Naive thymus-derived CD8-positive, alpha-beta T cell (primary cell): ENCODE measurements at places on chromosomes 16 and 17. TPM values are rescaled to one million over a fixed set of nuclear protein-coding genes. Genes with fewer than 3 reads are reported as not detected.

DNA sequence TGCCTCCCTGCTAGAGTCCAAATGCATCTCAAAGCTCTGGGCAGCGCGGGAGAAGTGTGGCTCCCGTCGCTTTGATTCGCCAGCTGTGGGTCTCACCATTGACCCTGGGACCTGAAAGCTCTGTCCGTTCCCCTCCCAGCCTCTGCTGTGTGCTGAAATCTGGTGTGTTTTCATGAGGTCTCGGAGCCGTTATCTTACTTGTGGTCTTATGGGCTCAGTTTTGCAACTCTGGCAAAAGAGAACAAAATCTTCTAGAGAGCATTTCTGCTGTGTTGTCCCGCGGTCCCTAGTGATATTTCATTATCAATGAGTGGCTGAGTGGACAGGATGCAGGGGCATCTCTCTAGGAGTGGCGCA, 13.3 kb downstream of the CRISPLD2 start:
- H3K4me1 ChIP-seq = no peaks in the 10 kb centered on the region
- DNase-seq = no peak
- peaks cover 2% of the 10 kb centered on the region for H3K27me3 ChIP-seq
- no peak overlapping the region for H3K27ac ChIP-seq
- H3K36me3 ChIP-seq = no peaks in the 10 kb centered on the region
- H3K4me3 ChIP-seq = no peak overlapping the region

DNA sequence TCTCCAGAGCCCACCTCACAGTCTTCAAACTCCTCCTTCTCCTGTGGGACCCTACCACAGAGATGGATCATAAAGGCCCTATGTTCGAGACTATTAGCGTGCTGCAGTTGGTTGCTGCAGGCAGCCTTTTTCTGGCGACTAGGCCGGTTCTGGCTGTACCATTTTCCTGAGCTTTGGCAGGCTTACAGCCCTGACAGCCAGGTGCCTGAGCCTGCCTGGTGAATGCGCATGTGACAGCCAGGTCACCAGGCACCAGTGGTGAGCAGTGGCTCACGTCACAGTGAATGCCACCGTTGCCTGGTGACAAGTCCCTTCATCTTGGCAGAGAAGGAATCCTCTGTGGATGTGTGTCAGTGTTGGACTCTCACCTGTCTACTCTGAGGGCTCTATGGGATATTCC, 978.8 kb downstream of the KCNJ18 start:
- no peaks in the 10 kb centered on the region for H3K27me3 ChIP-seq
- DNase-seq = no peak
- no peak overlapping the region for H3K27ac ChIP-seq
- H3K4me1 ChIP-seq = no peaks in the 10 kb centered on the region
- H3K4me3 ChIP-seq = no peak overlapping the region
- no peaks in the 10 kb centered on the region for H3K36me3 ChIP-seq

The PLLP gene
- total RNA-seq = 3.5 TPM

The TRPV2 gene
- total RNA-seq = 60.9 TPM

DNA sequence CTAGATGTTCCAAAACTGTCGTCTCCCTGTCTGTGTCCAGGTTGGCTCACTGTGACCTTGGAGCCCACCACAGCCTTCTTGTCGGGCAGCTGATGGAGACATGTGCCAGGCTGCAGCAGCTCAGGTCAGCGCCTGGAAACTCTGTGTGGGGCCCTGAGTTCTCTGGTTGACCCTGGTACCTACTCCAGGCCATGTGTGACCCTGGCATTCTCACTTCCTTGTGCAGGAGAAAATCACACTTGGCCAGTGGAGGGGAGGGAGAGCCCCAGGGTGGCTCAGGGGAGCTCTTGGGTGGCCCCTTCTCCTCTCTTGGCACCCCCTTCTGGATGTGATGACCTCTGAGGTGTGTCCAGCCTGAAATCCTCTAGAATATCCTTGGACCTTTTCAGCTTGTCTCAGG, 25.0 kb upstream of the CPNE2 start:
- no peak overlapping the region for H3K27ac ChIP-seq
- no peak for DNase-seq
- H3K4me1 ChIP-seq = peaks cover 37% of the 10 kb centered on the region
- no peak overlapping the region for H3K4me3 ChIP-seq
- H3K27me3 ChIP-seq = no peaks in the 10 kb centered on the region

The LAT gene
- 353 TPM for total RNA-seq

The CDH5 gene
- total RNA-seq = not detected

- no peaks in the 10 kb centered on the region for H3K27me3 ChIP-seq
- H3K4me1 ChIP-seq = peaks cover 5% of the 10 kb centered on the region
These were observed 19.6 kb downstream of the MVP start for GRCh38 chr16:29839822-29840221.

DNA sequence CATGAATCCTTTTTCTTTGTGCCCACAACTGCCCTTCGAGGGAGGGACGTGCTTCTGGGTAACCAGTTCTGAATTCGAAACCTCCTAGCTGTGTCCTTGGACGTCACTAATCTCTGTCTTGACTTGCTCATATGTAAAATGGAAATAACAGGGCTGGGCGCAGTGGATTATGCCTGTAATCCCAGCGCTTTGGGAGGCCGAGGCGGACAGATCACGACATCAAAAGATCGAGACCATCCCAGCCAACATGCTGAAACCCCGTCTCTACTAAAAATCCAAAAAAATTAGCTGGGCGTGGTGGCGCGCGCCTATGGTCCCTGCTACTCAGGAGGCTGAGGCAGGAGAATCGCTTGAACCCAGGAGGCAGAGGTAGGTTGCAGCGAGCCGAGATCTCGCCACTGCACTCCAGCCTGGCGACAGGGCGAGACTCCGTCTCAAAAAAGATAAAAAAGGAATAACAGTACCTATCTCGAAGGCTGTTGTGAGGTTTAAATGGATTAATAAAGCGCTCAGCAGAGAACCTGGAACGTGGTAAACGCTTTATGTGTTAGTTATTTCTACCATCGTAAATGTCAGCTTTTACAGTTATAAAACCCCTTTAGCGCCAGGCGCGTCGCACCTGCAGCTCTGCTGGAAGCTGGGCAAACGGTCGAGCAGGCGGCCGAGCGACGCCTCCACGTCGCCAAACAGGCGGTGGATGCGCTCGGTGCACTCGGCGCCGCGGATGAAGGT, 641 bp downstream of the COG8 start:
- H3K36me3 ChIP-seq = peaks cover 4% of the 10 kb centered on the region
- H3K27ac ChIP-seq = peak overlapping the region; percentile 98
- H3K4me1 ChIP-seq = peaks cover 71% of the 10 kb centered on the region
- H3K27me3 ChIP-seq = no peaks in the 10 kb centered on the region
- no peak for DNase-seq

The TNRC6C gene
- total RNA-seq = 113 TPM

- no peaks in the 10 kb centered on the region for H3K36me3 ChIP-seq
- H3K27ac ChIP-seq = no peak overlapping the region
- no peak for DNase-seq
- H3K4me3 ChIP-seq = no peak overlapping the region
- no peaks in the 10 kb centered on the region for H3K4me1 ChIP-seq
- peaks cover under 1% of the 10 kb centered on the region for H3K27me3 ChIP-seq
These were observed 238.2 kb upstream of the ASIC2 start for GRCh38 chr17:33531311-33531710.

The ZNF287 gene
- 18.8 TPM for total RNA-seq

- H3K27me3 ChIP-seq = peaks cover 14% of the 10 kb centered on the region
- no peak for DNase-seq
- no peak overlapping the region for H3K27ac ChIP-seq
- H3K4me1 ChIP-seq = no peaks in the 10 kb centered on the region
- no peaks in the 10 kb centered on the region for H3K36me3 ChIP-seq
- no peak overlapping the region for H3K4me3 ChIP-seq
These were observed 33.4 kb upstream of the GPR139 start for GRCh38 chr16:20107083-20107482.

The KRT28 gene
- not detected for total RNA-seq

- H3K27ac ChIP-seq = no peak overlapping the region
- H3K36me3 ChIP-seq = no peaks in the 10 kb centered on the region
- no peaks in the 10 kb centered on the region for H3K4me1 ChIP-seq
These were observed 8.8 kb downstream of the CCL16 start for GRCh38 chr17:35972535-35972934.

- no peak for DNase-seq
- no peak overlapping the region for H3K27ac ChIP-seq
- H3K4me1 ChIP-seq = no peaks in the 10 kb centered on the region
- no peak overlapping the region for H3K4me3 ChIP-seq
- no peaks in the 10 kb centered on the region for H3K36me3 ChIP-seq
- no peaks in the 10 kb centered on the region for H3K27me3 ChIP-seq
These were observed 468.0 kb downstream of the TOX3 start for GRCh38 chr16:52078716-52079655.

DNA sequence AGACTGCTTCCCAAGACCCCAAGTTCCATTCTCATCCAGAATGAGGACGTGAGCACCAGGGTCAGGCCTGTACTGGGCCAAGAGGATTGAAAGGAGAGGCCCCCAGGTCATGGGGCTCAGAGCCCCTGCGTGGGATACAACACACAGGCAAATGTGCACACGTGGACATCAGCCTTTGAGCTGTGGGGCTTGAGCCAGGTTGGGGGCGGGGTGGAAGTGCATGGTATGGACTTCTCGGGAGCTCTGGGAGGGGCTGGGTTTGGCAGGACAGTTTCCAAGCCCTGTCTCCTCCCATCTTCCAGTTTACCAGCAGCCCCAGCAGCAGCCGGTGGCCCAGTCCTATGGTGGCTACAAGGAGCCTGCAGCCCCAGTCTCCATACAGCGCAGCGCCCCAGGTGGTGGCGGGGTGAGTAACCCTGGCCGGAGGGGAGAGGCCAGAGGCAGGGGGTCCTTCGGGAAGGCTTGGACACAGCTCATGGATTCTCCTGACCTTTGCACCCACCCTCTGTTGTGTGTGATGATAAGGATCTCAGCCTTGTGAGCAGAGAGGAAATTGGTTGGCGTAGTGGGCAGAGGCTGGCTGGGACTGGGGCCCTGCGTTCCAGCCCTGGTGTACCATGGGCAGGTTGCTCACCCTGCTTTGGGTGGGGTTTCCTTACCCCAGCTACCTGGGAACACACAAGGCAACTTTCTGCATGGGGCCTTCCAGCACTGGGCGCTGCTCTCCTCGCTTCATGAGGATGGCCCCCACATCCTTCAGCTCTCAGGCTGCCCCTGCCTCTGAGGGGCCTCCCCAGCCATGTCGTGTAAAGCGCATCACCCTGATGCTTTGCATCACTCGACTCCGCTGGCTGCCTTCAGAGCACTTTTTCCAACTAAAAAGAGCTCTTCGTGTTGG, 10.4 kb upstream of the LASP1NB start:
- H3K4me3 ChIP-seq = no peak overlapping the region
- H3K36me3 ChIP-seq = peaks cover 85% of the 10 kb centered on the region
- H3K4me1 ChIP-seq = peaks cover 33% of the 10 kb centered on the region
- H3K27me3 ChIP-seq = no peaks in the 10 kb centered on the region
- no peak overlapping the region for H3K27ac ChIP-seq

DNA sequence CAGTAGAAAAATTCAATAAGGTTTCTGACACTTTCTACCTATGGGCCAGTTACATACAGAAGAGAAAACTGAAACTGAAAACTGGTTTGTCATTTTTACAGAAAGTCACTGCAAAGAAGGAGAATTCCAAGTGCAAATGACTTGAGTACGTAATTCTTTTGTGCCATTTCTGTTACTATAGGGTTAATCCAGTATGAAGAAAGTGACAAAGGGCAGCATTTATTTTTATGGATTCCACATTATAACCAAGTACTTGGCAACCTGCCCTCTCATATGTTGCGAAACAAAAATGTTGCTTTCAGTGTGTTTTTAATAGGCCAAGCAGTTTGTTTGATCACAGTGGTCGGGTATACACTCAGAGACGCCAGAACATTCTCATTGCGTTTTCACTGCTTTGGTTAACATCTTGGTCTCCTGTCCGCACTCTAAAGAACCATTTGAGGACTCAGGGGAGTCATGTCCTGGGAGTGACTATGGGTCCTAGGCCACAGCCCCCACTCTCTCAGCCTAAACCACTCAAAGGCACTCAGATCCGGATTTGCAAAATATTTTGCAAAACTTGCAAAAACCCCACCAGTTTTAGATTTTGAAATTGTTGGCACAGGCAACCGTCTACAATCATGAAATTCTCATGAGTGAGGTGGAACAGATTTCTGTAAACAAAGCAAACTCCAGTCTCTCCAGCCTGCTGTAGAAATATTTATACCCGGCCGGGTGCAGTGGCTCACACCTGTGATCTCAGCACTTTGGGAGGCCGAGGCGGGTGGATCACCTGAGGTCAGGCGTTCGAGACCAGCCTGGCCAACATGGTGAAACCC, 15.4 kb upstream of the HELZ start:
- H3K4me1 ChIP-seq = peaks cover 19% of the 10 kb centered on the region
- H3K36me3 ChIP-seq = no peaks in the 10 kb centered on the region
- no peak overlapping the region for H3K4me3 ChIP-seq

GRCh38 chr16:85544668-85545067, 68.5 kb upstream of the GSE1 start:
- no peaks in the 10 kb centered on the region for H3K27me3 ChIP-seq
- no peak for DNase-seq
- H3K4me1 ChIP-seq = peaks cover 8% of the 10 kb centered on the region
- H3K27ac ChIP-seq = no peak overlapping the region

DNA sequence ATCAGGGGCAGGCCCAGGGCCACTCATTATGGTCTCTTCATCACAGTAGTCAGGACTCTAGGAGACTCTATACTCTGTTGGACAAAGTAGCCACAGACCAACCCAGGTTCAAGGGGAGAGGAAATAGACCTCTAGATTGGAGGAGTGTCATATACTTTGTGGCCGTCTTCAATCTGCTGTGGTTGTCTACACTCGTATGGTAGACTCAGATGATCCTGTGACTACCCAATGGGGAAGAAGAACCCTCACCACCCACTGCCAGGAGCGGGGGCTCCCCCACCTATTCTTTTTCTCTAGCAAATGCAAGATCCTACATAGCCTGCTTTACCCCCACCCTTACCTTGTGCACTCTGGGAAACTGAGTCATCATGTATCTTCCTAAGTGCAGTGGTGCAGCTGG, 80.5 kb downstream of the KSR1 start:
- DNase-seq = no peak
- H3K4me1 ChIP-seq = peaks cover 15% of the 10 kb centered on the region
- H3K4me3 ChIP-seq = no peak overlapping the region
- no peak overlapping the region for H3K27ac ChIP-seq

- H3K4me3 ChIP-seq = no peak overlapping the region
- peaks cover 2% of the 10 kb centered on the region for H3K4me1 ChIP-seq
- DNase-seq = no peak
- peaks cover 10% of the 10 kb centered on the region for H3K27me3 ChIP-seq
- H3K36me3 ChIP-seq = no peaks in the 10 kb centered on the region
- no peak overlapping the region for H3K27ac ChIP-seq
These were observed 1.9 kb downstream of the GNG13 start for GRCh38 chr16:798666-799065.

- peaks cover 30% of the 10 kb centered on the region for H3K4me1 ChIP-seq
- no peak overlapping the region for H3K4me3 ChIP-seq
- no peaks in the 10 kb centered on the region for H3K27me3 ChIP-seq
These were observed 22.6 kb downstream of the CNTNAP1 start for GRCh38 chr17:42704837-42705494.

DNA sequence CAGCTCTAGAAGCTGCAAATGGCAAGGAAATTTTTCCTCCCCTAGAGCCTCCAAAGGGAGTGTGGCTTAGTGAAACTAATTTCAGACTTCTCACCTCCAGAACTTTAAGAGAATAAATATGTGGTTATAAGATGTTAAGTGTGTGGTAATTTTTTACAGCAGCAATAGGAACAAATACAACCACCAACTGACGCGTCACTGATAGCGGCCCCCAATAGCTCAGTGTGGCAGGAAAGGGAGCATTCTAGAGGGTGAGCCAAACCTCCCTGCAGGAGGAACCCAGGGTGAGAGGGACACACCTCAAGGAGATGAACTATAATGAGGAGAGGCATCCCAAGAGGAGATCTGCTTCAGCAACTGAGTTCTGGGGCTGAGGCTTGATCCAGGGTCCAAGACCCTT, 4.0 kb downstream of the CCL4 start:
- no peak for DNase-seq
- peaks cover 56% of the 10 kb centered on the region for H3K4me1 ChIP-seq
- no peak overlapping the region for H3K4me3 ChIP-seq
- H3K27me3 ChIP-seq = peaks cover 40% of the 10 kb centered on the region
- peak overlapping the region; percentile 38 for H3K27ac ChIP-seq
